ENCODE measurements at places on chromosomes 2 and 18.

DNA sequence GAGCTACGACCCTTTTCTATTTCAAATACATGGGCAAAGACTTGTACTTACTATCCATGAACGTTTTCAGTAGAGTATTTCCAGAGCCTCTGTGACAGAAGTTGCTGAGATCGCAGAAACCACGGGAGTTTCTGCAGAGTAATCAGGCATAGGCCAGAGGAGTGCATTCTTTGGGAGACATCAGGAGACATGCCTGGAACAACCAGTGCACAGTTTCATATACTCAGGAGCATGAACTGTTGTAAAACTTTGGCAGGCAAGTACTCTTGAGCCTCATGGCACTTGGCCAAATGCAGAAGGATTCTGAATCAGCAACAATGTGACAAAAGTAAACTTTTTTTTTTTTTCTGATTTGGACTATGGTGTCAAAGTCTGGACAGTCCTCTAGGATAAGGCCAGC, 307.1 kb downstream of the GRB14 start:
- DNase-seq: no peak

DNA sequence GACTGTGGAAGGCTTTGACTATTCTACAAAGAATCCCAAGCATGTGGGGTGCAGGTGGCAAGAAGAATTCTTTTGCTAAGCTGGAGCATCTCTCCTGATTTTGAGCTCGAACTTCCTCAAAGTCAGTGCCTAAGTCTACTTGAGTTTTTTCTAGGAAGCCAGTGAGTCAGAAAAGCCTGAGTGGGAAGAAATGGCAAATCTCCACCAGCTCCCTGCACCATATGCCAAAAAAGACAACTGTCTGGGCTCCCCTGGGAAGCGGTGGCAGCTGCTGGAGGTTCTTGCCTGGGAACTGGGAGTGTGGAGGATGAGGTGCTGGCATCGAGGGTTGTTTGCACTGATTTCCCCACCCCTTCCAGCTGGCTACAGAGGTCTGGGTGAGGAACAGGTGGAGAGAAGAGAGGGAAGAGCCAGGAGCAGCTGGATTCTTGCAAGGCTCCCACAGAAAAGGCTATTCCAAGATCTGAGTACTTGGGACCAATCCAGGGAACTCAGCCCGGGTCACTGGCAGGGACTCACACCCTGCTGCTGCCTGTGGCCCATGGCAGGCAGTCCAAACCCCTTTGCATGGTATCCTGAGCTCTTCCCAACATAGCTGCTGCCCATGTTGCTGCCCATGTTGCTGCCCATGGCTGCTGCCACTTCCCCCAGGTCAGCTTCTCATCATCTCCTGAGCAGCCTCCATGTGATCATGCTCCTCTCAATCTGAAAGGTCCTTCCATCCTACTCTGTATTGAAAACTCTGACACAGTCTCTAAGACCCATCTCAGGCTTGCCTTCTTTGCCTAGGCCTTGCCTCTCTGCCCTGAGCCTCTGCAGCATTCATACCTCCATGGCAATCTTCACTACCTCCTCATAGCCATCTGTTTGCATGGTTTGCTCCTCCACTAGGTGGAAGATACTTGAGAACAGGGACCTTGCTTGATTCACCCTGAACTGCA, 128.3 kb upstream of the SPATS2L start:
- DNase-seq: no peak

- no peak for DNase-seq
Observed at GRCh38 chr2:120869036-120869729, 133.5 kb downstream of the GLI2 start.

DNA sequence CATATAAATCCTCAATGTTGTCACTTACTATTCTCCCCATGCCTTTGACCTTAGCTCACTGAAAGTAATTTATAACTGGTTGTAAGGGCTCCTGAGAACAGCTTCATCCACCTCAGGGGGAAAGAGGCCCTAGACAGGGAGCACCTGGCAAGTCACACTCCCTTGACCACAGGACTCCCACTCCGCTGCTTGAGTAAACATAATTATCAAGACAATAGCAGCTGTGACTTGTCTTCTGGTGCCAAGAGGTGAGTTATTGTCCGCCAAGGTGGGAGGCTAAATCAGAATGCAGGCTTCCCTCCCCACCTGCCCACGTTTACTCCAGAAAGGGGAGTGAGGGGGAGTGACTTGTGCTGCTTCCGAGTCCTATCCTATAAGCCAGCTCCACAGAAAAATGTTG, 230.6 kb upstream of the LRATD1 start:
- DNase-seq: no peak

GRCh38 chr2:68366083-68366560, 1.0 kb downstream of the PLEK start:
- DNase-seq: no peak

All from effector memory CD8-positive, alpha-beta T cell (primary cell).